NCI-H226 (cell line): ENCODE measurements at places on chromosomes 6 and 20.
A peak's percentile ranks its signal among the peaks of the same experiment; 100 is the strongest.

- no peak for DNase-seq
These were observed 53.3 kb upstream of the TAF8 start for GRCh38 chr6:41996997-41997396.

DNA sequence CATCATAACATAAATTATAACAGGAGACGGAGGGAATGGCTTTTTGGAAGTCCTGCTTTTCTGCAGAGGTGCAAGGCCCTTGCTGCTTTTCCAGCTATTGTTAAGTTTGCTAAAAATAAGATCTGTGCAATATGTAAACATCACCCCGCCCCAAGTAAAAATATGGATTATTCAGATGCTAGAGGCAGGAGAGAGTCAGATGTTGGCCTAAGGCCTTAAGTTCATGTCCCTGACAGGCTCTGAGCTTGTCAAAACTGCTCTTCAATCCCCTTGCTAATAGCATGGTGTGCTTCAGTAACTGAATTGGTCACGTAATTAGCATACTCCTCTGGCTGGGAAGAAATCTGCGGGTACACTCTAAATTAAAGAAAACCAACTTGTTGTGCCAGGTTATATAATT lies 147.5 kb downstream of the BMP2 start:
- no peak for DNase-seq

DNA sequence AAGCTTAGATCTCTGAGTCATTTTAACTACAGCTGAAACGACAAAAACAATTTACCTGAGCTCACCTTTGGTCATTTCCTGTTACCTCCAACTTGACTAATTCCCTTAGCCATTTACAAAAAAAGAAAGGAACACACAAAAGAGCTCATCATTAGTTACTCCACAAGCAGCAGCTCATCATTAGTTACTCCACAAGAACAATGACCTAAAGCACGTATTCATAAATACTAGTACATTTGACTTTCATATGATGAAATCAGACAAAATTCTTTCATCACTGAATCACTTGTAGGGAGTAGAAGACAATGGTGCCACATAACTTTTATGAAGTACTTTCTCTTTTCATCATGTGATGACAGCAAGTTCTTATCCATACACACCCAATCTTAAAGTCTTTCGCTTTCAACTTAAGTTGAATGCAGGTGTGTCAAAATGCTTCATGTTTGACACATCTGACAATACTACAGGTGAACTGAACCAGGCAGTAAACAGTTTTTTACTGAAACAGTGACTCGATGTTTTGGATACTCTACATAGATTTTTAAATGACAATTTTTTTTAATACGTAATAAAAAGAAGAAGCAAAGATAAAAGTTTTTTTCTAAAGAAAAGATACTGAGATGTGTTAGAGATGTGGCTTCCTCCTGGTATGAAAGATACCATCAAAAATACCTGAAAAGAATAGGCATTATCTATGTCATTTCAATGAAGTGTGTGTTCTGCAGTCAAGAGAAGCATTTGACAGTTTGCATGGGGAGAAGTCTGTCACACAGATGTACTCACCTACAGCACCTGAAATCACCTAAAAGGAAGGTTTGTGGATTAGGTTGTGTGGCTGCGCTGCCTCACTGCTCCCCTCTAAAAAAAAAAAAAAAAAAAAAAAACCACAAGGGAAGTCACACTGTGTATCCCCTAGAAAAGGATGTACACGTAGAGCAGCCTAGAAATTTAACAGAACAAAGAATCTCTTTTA lies 109.1 kb downstream of the PRDM1 start:
- DNase-seq: peak; percentile 71

DNA sequence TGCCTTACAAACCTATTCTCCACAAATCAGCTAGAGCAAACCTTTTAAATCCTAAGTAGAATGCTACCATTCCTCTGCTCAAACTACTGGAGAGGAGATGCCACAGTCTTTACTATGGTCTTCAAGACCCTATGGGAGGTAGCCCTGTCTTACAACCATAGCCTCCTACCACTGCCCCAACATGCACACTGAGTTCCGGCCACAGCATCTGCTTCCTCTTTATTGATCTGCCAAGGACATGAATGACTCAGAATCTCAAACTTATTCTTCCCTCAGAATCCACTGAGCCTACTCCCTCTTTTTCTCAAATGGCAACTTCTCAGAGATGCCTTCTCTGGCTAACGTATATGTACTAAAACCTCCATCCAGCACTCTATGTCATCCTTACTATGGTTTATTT lies 12.2 kb upstream of the ANKEF1 start:
- no peak for DNase-seq

- no peak for DNase-seq
These were observed at the start of gene CST2 for GRCh38 chr20:23826541-23827021. Gene CST2 (minus strand): TSS chr20:23826729. CDS start chr20:23826660, 69 bp downstream.

DNA sequence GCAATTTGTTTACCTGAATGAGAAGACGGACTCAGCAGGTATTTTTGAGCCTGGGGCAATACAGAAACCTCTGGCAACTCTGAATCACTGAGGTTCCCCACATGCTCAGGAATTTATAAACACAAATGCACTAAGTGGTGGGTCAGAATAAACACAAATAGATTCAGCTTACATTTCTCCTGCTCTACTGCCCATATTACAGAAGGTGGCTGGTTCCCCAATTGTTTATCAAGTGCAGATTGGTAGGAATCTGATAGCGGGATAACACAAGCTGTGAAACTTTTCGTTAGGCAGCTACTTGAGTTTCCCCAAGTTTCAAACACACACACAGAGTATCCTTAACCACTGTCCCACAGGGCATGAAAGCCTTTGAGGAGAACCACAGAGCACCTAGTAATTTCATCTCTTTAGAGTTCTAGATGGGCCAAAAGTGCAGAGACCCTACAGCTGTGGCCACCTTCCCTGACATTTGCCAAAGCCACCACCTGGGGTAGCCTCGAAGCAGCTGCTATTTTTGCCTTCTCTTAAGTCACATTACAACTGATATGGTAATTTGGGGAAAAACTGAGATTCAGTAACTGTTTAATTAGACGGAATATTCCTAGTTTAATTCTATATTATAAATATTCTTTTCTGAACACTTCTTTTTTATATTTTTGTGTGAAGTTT lies 204.2 kb upstream of the PTCHD4 start:
- DNase-seq: no peak

GRCh38 chr20:9235518-9235917 lies 166.6 kb downstream of the PLCB4 start:
- peak; percentile 51 for DNase-seq

- no peak for DNase-seq
These were observed 2.2 kb upstream of the SDCBP2 start for GRCh38 chr20:1331101-1331500.

DNA sequence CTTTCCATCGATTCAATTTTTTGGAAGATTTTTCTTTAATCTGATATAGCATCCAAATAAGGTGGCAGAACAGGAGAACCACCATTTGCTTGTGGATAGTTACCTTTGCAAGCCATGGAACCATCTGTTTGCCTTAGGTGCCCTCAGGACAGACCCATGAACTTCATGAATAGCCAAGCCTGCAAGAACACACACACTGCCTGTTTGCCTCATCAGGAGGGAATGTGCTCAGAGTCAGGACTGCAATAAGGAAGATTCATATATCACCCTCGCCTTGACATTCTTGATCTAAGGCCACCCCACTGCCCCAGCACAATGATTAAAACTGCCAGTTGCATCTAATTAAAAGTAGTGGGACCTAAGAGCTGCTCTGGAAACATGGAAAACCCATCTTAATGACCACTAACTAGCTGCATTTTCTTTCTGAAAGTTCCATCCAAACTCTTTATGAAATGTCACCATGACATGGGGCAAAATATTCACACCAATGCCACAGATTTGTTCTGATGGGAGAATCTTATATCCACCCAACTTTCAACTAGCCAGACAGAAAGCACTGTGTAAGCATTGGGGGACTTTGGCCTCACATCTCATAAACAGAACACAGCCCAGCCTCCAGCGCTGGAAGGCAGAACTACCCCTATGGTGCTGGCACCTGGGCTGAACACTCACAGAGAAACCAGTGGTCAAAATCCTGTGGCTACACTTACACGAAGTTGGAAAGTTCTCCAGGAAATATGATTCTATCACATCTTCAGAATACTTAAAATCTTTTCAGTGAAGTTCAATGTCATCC lies 48.3 kb downstream of the TBXT start:
- DNase-seq: no peak

- no peak for DNase-seq
These were observed 17.0 kb downstream of the SLC2A4RG start for GRCh38 chr20:63756648-63756991.

GRCh38 chr6:36633915-36634314 lies 39.8 kb downstream of the SRSF3 start:
- DNase-seq: peak; percentile 21

GRCh38 chr6:24761193-24761835 lies 13.4 kb upstream of the GMNN start:
- DNase-seq: peak; percentile 38

- DNase-seq: no peak
These were observed 45.4 kb downstream of the RAB44 start for GRCh38 chr6:36743032-36743431.

- DNase-seq: no peak
These were observed 37.6 kb upstream of the GFOD1 start for GRCh38 chr6:13524801-13525508.
